HAP-1 (cell line): ENCODE measurements at places on chromosomes 13 and 19.

- no peak for DNase-seq
These were observed 10.1 kb upstream of the ZNF358 start for GRCh38 chr19:7505682-7506384.

GRCh38 chr19:35310811-35311465 lies 18.0 kb upstream of the CD22 start:
- DNase-seq = no peak

- DNase-seq = no peak
These were observed 117.2 kb downstream of the UBL3 start for GRCh38 chr13:29733147-29733611.

DNA sequence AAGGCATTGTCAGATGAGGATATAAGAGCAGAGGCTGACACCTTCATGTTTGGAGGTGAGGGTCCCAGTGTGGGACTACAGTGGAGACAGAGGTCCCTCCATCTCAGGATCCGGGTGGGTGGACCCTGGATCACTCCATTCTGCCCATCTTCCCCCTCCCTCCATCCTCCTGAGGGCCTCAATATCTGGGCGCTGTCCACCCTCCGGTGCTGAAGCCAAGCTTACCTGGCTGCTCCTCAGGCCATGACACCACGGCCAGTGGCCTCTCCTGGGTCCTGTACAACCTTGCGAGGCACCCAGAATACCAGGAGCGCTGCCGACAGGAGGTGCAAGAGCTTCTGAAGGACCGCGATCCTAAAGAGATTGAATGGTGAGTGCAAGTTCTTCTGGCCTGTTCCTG lies 11.9 kb downstream of the CYP4F12 start:
- DNase-seq = peak; percentile 29

- no peak for DNase-seq
These were observed 447.1 kb downstream of the KLF12 start for GRCh38 chr13:73687087-73687486.

DNA sequence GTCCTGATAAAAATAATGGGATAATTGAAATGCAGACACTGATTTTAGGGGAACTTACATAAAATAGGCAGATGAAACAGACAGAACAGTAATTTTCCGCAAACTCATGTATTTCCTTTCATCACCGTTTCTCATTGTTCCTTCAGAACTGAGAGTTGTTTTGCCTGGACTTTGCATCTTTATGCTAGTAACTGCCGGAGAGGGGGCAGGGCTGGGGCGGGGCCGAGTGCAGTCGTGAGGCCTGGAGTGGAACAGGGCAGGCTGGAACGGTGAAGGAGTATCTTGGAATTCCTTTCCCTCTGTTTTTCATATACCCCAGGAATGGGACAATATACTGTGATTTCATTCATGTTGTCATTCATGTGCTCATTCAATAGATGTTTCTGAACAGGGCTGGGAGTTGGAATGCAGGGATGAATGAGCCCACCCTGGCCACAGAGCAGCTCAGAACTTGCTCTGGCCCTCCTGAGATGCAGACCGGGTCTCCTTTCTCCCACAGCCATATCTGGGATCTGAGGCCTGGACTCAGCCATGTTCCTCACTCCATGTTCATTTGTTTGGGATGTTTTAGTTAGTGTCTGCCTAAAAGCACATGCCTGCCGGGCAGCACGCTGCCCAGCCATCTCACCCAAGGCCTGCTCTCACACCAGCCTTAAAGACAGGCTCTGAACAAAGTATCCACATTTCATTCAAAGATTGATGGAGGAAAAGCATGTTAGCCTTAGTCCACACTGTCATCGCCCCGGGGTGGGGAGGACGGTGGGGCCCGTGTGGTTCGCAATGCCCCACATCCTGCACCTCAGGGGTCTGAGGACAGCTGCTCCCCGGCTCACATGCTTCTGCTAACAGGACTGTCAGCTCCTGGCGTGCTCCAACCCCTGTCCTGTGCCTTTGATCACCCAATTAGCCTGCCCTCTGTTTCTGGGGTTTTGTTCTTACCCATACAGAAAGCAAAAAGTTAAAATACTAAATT lies 92.9 kb downstream of the SOX1 start:
- DNase-seq = peak; percentile 22

GRCh38 chr13:47298506-47298905 lies 401.7 kb upstream of the HTR2A start:
- DNase-seq = no peak

DNA sequence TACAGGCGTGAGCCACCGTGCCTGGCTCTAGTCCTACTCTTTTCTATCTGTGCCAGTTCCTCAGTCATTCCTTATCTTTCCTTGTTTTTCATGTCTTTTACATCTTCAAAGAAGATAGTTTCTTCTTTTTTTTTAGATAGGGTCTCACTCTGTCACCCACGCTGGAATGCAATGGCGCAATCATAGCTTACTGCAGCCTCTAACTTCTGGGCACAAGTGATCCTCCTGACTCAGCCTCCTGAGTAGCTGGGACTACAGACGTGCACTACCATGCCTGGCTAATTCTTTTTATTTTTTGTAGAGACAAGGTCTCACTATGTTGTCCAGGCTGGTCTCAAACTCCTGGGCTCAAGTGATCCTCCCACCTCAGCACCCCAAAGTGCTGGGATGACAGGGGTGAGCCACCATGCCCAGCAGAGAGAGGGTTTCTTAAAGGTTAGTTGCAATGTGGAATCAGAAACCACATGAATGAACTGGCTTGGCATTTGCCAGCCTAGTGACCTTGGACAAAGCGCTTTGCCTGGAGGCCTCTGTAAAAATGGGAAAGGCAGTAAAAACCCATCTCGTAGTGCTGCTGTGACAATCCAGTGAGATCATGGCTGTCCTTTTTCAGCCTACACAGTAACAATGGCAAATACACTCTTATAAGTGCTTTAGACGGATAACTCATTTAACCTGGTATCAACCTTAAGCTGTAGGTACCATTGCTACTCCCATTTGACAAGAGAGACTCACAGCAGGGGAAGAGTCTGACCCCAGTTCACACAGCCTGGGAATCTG lies 3.9 kb downstream of the ACP7 start:
- no peak for DNase-seq

GRCh38 chr13:22278336-22278929 lies 607.6 kb downstream of the FGF9 start:
- no peak for DNase-seq

GRCh38 chr19:13744174-13744573 lies 20.1 kb upstream of the MRI1 start:
- no peak for DNase-seq

GRCh38 chr19:54029301-54029700 lies 34.4 kb downstream of the VSTM1 start:
- no peak for DNase-seq

- no peak for DNase-seq
These were observed at the start of gene GARIN5B for GRCh38 chr19:55362990-55363716. TSS of gene GARIN5B (minus strand) at chr19:55363260. CDS start at chr19:55363066, 194 bp downstream.

GRCh38 chr13:99303863-99304521 lies 3.2 kb downstream of the GPR183 start:
- DNase-seq = no peak

DNA sequence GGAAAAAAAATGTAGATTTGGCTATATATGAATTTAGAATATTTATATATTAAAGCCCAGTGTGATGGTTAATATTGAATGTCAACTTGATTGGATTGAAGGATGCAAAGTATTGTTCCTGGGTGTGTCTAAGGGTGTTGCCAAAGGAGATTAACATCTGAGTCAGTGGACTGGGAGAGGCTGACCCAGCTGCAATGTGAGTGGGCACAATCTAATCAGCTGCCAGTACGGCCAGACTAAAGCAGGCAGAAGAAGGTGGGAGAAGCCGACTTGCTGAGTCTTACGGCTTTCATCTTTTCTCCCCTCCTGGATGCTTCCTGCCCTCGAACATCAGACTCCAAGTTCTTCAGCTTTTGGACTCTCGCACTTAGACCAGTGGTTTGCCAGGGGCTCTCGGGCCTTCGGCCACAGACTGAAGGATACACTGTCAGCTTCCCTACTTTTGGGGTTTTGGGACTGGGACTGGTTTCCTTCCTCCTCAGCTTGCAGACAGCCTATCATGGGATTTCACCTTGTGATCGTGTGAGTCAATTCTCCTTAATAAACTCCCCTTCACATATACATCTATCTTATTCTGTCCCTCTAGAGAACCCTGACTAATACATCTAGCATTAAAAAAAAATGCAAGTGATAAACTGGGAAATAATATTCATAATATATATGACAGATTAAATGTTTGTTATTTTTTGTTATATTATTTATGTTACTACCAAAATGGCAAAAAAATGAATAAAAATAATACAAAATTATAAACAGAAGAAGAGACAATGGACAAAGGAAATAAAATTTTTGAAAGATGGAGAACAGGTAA lies 122.4 kb downstream of the DLEU7 start:
- no peak for DNase-seq

DNA sequence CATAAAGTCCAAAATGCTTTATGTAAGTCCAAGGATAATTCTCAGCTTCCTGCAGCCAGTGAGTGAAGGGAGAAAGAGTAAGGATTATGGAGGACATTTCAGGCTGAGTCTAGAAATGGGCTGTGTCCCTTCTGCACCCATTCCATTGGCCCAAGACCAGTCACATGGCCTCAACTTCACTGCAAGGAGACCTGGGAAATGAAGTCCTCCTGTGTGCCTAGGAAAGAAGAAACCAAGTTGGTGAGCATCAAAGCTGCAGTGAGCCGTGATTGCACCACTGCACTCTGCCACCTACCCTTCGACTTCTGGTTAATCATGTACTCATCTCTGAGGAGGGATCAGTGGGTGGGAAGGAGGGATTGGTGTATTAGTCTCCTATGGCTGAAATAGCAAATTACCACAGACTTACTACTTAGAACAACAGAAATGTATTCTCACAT lies 3.6 kb upstream of the CD37 start:
- DNase-seq = peak; percentile 56

GRCh38 chr19:7746903-7747884 lies at the start of gene CD209:
TSS of gene CD209 (minus strand) at chr19:7747534. CDS start at chr19:7747511, 23 bp downstream.
- no peak for DNase-seq

GRCh38 chr13:37657134-37657533 lies 58.6 kb upstream of the POSTN start:
- no peak for DNase-seq

DNA sequence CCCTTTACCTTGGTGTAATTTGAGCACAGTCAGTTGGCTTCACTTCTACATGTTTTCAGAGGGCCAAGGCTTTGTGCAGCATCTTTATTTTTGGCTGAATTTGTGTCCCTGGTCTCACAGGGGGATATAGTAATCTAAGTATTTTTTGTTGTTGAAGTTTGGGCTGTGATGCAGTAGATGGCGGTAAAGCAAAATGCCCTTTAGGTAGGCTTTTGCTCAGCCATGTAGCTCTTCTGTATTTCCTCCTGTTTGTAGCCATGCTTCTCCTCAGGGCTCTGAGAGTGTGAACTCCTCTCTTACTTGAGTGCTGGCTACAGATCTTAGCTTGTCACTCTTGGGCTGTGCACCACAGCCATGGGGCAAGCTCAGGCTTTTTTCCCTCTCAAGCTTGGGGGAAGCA lies 328.6 kb downstream of the SLITRK5 start:
- DNase-seq = no peak

DNA sequence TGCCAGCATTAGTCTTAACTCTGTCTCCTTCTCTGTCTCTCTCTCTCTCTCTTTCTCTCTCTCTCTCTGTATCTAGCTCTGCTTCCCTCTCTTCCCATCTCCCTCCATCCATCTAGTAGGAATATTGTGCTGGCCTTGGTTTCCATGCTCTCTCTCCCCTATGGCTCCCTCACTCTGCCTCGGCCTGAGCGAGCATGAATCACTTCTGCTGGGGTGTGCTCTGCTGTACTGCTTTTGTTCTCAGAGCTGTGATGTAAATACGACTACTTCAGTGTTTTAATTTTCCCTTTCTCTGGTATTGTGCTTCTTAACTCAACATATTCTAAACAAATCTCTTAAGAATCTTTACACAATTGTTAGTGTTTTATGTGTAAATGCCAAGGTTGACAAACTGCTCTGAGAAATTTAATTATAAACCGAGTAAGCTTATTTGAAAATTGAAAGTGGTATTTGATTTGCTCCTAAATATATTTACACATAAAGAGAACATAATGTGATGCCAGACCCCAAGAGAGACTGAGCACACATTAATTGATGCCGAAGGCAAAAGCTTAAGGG lies 211.5 kb upstream of the KL start:
- DNase-seq = peak; percentile 78

- no peak for DNase-seq
These were observed 612.1 kb downstream of the TBC1D4 start for GRCh38 chr13:74869846-74870245.

- no peak for DNase-seq
These were observed at the start of gene OR10H4 for GRCh38 chr19:15948223-15949058. TSS of gene OR10H4 (plus strand) at chr19:15949008. CDS start at chr19:15949008, 0 bp downstream.

GRCh38 chr13:29520671-29521070 lies 74.8 kb downstream of the SLC7A1 start:
- DNase-seq = no peak

DNA sequence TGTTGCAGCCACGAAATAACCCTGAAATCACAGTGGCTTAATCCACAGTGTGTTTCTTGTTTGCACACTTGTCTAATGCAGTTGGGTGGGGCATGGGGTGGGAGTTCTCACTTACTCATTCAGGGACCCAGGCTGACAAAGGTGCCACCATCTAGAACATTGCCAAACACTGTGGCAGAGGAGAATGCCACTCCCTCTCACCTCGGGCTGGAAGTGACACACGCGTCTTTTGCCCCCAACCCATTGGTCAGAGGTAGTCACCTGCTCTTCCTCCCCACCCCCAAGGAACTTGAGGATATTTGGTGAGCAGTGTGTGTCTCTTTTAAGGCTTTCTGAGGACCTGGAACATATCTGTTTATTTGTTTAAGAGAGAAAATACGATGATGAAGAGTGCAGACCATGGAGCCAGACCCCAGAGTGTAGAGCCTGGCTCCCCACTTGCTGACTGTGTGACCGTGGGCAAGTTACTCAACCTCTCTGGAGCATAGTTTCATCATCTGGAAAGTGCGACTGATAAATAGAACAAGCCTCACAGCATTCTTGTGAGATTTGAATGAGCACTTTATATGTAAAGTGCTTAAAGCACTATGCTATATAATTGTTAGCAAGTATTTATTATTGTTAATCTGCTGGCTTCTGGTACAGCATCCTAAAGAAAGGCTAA lies 17.4 kb downstream of the GPR183 start:
- no peak for DNase-seq

DNA sequence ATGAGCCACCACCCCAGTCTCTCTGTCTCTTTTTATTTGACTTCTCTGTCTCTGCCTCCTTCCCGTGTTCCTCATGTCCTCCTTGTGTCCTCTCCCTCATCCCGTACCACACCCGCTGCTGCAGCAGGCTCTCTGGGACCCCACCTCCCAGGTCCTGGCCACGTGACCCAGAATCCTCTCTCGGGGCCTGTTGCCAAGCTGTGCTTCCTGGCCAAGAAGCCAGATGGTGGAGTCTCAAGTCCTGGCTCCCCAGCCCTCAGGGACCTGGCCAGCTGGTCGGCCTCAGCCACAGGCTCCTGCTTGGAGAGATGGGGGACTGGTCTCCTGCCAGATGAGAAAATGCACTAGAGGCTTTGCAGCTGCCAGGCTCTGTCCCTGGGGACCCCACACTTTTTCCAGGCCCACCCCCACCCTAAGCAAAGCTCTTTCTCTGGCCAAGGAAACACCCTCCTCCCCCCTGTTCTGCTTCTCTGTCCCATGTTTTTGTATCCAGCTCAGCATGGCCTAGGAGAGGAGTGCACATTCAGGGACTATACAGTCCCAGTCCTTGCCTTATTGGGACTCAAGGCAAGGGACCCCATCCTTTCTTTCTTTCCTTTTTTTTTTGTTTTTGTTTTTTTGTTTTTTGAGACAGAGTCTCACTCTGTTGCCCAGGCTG lies 34.3 kb upstream of the SHKBP1 start:
- DNase-seq = no peak
